ENCODE measurements at places on chromosomes 11 and 22.

DNA sequence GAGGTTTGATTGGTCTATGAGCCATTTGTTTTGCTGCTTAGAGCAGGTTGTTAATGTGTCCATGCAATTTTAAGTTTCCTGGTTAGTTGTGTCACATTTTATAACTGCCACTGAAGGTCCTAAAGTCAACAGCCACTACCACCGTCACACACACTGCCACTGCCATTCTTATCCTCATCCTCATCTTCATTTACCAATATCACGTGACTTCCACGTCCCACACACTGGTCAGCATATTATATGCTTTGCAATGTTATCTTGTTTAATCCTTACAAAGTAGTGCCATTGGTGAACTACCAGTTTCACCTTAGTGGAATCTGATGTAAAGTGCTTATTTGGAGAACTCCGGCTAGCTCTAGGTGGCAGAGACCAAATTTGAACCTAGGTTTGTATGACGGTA, 9.7 kb downstream of the MMP26 start:
- DNase-seq = no peak

DNA sequence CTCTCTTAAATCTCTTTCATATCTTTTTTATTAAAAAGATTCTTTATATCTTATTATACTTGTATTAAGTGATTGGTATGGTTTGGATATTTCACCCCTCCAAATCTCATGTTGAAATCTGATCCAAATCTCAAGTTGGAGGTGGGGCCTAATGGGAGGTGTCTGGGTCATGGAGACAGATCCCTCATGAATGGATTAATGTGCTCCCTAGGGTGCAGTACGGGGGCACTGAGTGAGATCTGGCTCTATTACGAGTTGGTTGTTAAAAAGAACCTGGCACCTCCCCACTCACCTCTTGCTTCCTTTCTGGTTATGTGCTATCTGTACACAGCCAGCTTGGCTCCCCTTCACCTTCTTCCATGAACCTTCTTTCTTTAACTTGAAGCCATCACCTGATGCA, 149.6 kb downstream of the CWF19L2 start:
- no peak for DNase-seq

DNA sequence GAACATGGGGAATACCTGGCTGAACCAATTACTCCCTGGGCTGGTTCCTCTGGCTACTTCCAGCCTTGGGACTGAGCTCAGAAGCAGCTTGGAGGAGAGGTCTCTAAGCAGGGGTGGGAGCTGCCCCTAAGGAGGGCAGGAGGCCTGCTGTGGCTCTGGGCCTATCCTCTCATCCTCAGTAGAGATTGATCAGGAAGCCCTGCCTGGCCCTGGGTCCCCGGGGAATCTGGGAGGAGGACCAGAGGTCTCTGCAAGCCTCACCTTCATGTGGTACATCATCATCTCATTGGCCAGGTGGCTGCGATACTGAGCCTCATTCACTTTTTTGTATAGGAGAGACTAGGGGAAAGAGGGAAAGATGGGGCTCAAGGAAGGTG, 91.1 kb downstream of the PDE2A start:
- DNase-seq = no peak

- DNase-seq = no peak
Observed at GRCh38 chr22:45314054-45314721, 4.5 kb downstream of the FAM118A start.

- DNase-seq = no peak
Observed at GRCh38 chr11:22456993-22457762, 119.0 kb downstream of the SLC17A6 start.

GRCh38 chr22:44116755-44117684, 63.7 kb upstream of the PARVG start:
- DNase-seq = no peak

- no peak for DNase-seq
Observed at GRCh38 chr11:117309310-117309709, 6.7 kb downstream of the BACE1 start.

DNA sequence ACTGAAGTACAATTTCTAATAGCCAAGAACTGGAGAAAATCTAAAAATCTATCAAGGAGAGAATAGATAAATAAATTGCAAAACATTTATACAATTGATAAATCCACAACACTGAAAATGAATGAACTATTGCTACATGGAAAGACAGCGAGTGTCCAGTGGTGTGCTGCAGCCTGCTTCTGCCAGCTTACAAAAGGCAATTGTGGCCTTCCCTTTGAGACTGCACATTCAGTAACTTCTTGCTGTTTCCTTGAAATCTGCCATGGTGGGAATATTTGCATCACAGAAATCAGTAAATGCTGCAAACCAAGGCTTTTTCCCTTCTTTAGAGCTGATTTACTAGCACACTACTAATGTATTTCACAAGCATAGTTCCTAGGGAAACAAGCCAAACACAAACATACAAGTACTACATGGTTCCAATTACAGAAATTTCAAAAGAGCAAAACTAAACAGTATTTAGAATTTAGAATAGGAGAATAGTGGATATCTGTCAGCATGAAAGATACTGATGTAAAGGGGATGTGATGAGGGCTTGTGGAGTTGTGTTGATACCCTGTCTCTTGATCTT, 76.9 kb upstream of the TRIM77 start:
- DNase-seq = no peak

DNA sequence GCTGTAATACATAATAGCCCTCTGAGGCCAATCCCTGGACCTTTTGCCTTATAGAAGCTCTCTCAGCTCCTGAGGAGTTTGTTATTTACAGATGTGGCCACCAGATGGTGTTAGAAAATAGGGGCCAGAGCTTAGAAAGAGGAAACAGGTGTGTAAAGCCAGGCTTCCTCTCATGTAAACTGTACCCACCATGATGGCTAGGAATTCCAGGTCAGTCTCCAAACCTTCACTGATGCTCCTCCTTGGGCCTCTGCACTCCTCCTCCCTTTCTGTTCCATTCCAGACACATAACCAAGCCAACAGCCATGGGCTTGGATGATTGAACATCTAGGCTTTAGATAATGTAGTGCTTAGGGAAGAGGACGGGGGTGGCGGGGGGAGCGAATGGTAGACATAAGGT, 39.7 kb downstream of the USP35 start:
- peak; percentile 59 for DNase-seq

- DNase-seq = no peak
Observed at GRCh38 chr11:98136357-98136756, 884.4 kb upstream of the CNTN5 start.

DNA sequence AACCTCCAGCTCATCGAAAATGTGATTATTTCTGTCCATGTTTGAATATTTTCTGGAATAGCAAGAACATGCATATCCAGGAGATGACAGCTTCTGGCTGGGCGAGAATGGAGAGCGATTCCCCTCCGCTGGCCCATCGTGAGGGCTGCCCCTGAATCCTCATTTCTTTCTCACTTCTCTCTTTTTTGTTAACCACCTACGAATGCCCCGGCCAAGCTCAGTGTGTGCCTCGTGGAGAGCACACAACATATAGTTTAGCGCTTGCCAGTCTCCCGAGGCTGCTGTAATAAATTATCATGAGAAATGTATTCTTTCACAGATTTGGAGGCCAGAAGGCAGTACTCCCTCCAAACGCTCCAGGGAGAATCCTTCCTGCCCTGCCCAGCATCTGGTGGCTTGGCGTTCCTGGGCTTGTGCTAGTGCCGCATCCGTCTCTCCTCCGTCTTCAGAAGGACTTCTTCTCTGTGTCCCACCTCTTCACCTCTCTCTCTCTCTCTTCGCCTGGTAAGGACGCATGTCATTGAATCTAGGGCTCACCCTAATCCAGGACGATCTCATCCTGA, 1306.0 kb downstream of the TBC1D22A start:
- DNase-seq = no peak

DNA sequence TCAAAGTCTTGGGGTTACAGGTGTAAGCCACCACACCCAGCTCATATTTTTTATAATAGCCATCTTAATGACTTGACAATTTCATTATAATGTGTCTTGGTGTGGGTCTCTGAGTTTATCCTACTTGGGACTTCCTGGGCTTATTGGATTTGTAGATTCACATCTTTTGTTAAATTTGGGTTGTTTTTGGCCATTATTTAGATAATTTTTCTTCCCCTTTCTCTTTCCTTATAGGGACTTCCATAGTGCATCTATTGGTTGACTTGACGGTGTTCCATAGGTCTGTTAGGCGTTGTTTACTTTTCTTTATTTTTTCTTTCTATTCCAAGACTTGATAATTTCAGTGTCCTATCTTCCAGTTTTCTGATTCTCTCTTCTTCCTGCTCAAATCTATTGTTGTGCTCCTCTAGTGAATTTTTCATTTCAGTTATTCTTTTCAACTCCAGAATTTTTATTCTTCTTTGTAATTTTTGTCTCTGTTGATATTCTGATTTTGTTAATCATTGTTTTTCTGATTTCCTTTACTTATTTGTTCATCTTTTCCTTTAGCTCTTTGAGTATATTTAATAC, 45.6 kb downstream of the RRM1 start:
- DNase-seq = no peak

DNA sequence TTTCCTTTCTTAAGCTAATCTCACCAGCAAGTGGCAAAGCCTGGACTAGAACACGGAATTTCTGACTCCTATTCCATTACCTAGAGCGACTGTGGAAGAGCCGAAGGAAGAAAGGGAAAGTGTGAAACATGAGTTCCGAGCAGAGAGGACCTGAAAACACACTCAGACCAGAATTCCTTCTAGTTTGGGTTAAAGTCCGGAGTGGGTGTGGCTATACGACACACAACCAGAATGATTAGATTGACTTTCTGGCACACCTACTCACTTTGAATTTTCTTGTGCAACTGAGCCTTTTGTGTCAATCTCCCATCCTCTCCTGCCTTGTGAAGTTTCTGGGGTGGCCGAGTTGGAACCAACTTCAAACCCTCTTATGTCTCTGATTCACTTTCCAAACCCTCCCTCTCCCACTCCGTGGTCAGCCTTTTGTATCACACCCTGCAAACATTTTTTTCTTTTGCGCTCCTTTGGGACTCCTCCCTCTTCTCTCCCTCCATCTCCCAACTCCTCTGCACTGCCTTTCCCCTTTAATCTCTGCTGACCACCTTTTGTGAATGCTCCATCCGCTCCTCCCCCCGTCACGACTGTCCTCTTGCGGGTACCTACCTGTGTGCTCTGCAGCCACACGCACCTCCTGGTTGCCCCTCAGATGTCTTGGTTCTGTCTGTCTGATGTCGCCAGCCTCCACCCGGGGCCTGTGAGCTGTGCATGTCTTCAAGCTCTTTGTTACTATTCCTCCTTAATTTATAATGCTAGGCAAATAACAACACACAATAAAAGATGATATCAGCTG, 86.3 kb upstream of the BLID start:
- DNase-seq = no peak

DNA sequence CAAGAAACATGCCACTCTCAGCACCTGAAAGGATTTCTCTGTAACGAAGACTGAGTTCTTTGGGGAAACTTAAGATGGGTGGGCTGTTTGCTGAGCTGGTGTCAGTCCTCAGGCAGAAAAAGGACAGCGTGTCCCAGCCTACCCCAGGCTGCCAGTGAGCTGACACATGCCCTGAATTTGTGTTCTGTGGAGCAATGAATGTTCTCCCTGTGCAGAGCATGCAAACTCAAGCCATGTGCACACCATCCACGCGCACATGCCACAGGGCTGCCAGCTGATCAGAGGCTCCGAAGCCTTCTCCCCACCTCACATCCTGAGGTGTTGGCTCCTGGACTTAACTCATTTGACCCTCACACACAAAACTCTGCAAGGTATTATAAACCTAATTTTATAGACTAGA, 104.9 kb downstream of the KCNC1 start:
- DNase-seq = no peak

- no peak for DNase-seq
Observed at GRCh38 chr11:126060757-126061171, 1.9 kb downstream of the CDON start.

DNA sequence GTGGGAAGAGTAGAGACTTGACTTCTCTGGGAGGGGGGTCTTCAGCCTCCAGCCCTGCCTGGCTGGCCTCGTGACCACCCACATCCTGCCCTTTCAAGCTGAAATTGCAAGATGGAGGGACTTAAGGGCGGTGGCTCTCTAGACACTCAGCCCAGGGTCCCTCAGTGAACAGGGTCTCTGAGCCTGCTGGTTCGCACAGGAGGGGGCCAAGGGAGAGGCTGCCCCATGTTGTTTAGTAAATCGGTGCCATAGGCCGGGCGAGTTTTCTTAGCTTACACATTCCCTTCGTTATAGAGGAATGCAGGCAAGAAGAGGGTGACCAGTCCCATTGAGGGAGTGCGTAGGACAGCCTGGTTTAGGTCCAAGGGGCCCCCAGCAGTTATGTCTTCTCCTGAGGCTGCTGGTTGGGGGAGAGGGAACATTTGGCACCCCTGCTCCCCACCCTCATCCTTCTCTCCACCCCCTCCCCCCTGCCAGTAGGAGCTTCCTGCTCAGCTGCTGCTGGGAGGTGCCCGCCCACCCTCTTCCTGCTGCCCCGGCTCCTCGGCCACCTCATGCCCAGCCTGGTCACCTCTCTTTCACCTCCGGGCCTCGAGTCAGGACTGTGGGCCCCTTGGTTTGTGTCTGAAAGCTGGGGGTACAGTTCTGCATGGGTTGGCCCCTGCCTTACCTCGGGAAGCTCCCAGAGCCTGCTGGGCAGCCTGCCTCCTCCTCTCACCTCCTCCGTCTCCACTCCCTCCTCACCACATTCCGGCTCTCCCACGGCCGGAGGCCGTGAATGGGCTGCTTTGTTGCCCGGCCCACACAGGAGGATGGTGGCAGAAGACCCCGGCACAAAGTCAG, 3.9 kb downstream of the FRMD8 start:
- DNase-seq = no peak

- no peak for DNase-seq
Observed at GRCh38 chr11:66291303-66291705, 390 bp upstream of the TMEM151A start.

- DNase-seq = no peak
Observed at GRCh38 chr11:61976420-61976800, 9.0 kb upstream of the FTH1 start.

DNA sequence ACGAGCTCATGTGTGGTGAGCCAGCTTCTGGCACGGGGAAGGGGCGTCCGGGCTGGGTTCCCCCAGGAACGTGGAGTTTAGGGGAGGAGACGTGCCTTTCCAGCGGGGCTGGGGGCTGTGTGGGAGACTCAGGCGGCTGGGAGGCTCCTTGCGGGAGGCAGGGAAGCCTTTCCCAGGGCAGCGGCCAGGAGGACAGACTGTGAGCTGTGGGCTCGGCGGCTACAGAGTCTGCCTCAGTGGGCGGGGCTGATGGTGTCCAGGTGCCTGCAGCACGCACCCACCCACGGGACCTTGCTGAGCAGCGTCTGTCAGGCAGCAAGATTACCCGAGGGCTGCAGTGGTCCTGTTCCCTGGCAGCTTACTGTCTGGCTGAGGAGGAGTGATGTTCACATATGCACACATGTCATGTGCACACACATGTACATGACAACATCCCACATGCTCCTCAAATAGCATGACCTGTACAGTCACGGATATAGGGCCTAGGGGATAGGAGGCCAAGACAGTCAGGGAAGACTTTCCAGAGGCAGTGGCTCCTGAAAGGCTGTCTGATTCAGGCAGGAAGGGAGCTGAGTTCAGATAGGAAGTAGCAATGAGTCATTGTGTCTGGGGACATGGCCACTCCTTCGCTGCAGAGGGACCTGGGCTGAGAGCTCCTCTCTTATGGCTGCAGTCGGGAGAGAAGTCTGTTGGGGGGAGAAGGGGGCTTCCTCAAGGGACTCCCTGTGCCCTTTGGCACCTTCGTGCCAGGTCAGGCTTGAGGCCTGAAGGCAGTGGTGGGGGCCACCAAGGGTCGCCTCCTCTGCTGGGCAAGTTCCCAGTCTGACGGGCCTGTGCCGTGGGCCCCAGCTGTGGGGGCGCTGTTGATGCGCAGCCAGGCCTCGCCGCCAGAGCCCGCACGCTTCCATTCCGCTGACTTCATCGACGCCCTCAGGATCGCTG, 23.3 kb upstream of the PPP6R3 start:
- DNase-seq = peak; percentile 71

GRCh38 chr11:45807792-45808238, 2.9 kb downstream of the SLC35C1 start:
- no peak for DNase-seq

All from inflammatory macrophage treated with lipopolysaccharide for 1 hour (primary cell).